ENCODE measurements at places on chromosomes 1 and 21.
A peak's percentile ranks its signal among the peaks of the same experiment; 100 is the strongest.

DNA sequence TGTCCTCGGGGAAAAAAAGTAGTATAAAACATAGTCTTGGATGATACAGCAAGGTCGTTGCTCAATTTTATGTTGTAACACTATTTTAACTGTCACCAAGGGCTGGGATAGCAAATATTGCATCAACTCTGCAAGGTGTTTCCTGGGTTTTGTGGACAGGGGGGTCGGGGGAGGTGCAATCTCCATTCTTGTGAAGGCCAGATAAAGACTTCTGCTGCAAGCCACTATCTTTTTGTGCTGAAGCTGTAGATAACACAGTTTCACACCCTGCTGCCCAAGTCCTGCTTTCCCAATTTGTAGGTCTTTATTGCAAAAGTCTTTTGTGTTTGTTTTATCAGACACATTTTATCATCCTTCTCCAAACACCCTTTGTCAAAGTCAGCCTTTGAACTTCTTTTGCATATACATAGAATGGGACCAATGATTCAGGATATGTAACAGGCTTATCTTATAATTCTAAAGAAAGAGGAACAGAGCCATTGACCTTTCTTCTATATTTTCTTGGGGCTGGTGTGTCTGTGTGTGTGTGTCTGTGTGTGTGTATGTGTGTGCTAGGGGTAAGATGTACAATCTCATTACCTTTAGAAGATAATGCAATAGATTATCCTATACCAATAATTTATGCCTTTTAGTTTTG is 140.6 kb downstream of the RUNX1 start:
- DNase-seq = peak; percentile 68

DNA sequence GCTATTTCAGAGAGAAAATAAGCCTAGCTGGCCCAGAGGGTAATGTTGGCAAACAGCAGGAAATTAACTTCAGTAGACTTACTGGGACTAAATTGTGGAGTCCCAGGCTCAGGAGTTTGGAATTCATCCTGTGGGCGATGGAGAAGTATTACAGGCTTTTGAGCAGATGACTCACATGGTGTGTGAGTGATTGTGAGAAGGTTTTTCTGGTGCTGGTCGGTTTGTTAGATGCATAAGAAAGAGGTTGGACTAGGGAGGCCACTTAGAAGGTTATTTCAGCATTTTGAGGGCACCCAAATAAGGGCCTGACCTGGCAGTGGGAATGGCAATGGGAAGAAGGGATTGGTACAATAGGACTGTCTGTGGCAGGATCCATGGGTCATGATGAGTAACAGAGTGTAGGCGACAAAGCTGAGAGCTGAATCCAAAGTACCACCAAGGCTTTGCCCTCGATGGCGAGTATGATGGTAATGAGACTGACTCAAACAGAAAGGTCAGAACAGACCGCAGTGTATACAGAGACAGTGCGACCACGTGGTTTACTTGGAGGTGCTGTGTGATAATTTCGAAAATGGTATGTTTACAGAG is 69.2 kb upstream of the KIF26B start:
- DNase-seq = peak; percentile 97

- DNase-seq = no peak
Measured at GRCh38 chr1:228454238-228454637, 32.9 kb upstream of the RNF187 start.

- peak; percentile 90 for DNase-seq
Measured at GRCh38 chr1:116777831-116778830, 23.9 kb downstream of the CD2 start.

DNA sequence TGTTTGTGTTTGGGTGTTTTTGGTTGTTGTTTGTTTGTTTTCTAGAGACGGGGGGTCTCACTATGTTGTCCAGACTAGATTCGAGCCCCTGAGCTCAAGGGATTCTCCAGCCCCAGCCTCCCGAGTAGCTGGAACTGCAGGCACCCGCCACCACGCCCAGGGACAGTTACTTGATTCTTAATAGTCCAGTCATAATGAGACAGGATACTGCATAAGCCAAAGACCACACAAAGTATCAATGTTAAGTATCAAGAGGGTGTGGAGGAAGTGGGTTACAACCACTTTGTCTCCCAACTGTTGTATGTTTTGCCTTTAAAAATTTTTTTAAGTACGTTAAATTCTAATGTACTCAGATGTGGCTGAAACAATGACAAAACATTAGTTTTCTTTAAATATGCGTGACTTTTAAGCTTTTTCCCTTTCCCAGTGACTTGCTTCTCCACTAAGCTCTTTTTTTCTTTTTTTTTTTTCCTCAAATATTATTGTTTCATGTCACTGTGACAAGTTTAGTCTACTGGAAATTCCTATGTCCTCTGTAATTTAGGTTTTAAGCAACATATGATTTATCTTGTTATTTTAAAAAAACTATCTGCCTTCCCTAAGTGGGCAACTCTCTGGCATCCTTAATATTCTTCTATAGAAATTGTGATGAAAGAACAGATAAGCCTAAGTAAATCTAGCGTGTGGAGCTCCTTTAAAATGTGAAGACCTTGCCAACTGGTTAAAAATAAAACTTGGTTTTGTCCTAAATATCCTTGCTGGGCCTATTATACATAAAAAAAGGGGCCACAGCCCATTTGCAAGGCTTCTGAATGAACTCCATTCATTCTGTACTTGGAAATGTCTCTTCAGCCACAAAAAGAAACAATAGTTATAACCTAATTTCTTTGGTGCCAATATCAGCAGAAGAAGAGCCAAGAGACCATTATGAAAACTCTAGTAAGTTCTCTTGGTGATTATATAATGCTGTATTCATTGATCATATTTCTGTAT is 56.2 kb upstream of the DPH5 start:
- DNase-seq = no peak

- no peak for DNase-seq
Measured at GRCh38 chr1:159014851-159015250, 5.1 kb downstream of the IFI16 start.

DNA sequence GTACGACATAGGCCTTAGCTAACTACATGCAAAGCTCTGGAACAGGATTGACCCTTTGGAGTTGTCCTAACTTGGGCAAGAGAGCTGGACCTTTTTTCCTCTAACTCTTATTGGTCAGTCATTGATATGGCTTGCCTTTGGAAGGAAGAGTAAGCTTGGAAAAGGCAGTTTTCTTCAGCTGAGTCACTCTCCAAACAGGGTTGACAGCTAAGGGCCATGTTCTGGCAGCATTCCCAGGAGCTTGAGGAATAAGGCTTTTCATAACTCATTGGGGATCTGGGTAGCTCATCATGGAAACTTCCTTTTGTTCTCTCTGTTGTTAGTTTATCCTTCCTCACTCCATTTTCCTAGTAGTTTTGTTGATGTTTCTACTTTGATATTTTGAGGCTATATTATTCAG is 14.5 kb upstream of the ERRFI1 start:
- DNase-seq = peak; percentile 95
